ENCODE measurements at places on chromosomes 7 and 10.

DNA sequence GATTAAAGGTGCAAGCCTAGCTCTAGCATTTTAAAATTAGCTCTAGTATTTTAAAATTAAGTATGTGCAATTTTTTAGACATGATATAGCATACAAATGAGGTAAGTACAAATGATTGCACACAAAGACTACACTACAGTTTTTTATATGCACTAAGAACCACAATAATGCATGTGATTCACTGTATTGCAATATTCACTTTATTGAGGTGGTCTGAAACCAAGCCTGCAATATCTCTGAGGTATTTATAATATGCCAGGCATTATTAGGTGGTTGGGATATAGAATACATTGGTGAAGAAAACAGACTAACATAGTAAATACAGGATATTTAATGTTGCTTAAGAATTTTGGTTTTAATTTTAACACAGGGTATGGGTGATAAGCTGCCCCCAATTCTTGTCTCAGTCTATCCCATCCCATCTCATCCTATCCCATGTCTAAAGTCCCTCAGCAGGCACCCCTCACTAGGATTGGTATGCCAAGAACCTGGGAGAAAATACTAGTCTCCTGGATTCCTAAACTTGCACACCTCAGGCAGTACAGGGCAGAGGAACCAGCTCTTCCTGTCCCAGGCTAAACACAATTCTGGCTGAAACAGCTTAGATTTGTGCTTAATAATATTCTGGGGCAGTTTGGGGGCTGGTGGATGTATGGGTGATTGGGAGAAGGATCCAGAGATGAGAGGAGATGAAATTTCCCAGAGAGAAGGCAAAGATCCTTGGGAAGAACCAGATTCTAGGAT lies 90.4 kb downstream of the HIPK2 start:
- no peak for DNase-seq

DNA sequence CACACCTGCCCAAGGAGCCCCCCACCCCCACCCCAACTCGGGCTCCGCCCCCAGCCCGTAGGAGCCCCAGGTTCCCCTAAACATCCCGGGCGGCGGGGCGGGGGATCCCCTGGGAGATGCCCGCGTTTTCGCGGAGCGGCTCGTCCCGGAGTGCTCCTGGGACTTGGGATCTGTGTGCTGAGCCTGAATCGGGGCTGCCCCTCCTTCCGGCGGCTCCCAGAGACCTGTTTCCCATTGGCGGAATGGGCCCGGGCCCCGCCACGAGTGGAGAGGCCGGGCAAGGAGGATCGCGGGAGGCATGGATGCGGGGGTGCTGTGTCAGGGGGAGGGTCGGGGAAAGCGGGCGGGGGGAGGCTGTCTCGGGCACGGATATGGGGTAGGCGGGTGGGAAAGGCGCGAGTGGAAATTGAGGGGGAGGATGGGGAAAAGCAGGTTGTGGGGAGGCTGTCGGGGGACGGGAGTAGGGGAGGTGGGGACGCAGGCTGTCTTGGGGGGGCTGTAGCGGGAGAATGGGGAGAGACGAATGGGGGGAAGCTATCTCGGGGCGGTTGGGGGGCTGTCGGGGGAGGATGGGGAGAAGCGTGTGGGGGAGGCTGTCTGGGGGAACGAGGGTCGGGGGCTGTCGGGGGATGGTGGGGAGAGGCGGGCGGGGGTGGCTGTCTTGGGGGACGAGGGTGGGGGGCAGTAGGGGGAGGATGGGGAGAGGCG lies 572 bp upstream of the BHLHA15 start:
- DNase-seq: no peak

- DNase-seq: no peak
Measured at GRCh38 chr7:2953099-2953498, 90.6 kb downstream of the CARD11 start.

DNA sequence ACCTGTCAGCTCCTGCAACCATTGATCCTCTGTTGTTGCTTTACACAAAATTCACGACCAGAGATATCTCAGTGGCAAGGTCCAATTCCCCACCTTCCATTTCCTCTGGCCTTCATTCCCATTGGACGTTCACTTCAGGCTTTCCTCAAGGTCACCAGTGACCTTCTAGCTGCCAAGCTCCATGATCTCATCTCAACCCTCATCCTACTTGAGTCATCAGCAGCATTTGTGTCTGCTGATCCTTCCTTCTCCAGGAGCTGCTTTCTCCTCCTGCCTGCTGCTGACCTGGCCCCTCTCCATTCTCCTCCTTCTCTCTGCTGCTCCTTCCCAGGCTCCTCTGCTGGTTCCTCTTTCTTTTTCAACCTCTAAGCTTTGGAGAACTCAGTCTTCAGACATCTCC lies 66.2 kb upstream of the C10orf90 start:
- no peak for DNase-seq

DNA sequence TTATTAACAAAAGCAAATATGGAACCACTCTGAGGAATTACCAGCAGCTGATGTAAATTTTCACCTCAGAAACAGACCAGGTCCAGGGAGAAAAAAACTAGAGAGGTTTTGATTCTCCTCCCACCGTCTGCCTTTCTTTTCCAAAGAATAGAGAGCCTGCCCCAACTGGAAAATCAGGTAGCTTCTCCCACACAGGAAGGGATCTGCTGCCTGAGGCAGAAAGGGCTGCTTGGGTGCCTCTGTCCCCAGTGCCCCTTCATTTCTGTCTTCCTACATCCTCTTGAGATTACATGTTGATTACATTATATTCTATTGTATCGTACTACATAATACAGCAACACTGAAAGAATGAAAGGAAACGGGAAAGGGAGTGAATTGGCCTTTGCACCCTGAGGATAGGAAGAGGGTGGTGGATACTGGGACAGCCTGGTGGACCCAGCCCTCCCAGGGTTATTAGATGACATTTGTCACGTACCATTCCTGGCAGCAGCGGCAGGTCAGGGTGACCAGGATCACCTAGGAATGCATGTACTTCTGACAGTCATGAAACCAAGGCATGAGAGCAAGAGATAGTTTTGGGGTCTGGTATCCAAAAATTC lies 8.9 kb downstream of the ST8SIA6 start:
- no peak for DNase-seq

DNA sequence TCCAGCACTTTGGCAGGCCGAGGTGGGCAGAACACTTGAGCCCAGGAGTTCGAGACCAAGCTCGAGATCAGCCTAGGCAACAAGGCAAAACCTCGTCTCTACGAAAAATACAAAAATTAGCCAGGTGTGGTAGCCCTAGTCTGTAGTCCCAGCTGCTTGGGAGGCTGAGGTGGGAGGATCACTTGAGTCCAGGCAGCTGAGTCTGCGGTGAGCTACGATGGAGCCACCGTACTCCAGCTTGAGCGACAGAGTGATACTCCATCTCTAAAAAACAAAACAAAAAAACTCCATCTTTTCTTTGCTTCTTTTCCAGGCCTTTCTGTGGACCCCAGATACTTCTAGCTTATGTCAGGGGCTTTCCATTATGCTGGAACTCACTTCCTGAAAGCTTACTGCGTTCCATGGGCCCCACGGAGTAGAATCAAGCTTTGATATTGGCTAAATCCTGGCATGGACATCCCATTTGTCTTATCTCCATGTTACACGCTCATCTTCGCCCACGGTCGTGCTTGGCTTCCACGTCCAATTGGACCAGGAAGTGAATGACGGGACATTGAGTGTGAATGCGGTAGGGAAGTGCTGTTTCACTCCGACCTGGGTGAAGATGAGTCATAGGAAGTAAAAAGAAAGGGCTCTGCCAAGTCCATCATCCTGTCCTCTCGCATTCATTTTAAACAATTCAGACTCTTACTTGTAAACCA lies 45.7 kb downstream of the FAM171A1 start:
- DNase-seq: no peak

GRCh38 chr10:71613261-71613777 lies 106.3 kb downstream of the C10orf105 start:
- no peak for DNase-seq

Measured in stimulated activated CD8-positive, alpha-beta memory T cell treated with anti-CD3 and anti-CD28 coated beads, Interleukin-2, amount 100 ng/mL, for 48 hours (primary cell).